Posterior cingulate gyrus (tissue), 11 donors: ENCODE measurements at places on chromosomes 2 and 18.

GRCh38 chr2:196149948-196150347, 21.4 kb downstream of the STK17B start:
- DNase-seq: no peak

- DNase-seq: no peak
These were observed 38.8 kb upstream of the SMAD7 start for GRCh38 chr18:48989304-48990303.

DNA sequence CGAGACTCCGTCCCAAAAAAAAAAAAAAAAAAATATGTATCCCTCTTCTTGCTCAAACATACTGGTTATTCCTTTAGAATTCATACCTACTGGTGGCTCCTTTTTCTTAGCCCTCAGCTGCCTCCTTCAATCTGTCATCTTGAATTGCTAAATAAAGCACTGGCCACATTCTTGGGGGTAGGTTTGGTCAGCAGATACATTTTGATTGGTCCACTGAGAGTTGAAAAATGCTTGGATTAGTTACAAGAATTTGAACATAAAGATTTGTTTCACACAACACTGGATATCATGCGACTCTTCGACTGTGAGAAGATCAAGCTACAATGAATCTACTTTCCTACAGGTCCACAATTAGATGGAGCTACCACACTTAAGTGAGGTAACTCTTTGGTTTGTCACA, 906.1 kb upstream of the SLC39A10 start:
- DNase-seq: no peak

DNA sequence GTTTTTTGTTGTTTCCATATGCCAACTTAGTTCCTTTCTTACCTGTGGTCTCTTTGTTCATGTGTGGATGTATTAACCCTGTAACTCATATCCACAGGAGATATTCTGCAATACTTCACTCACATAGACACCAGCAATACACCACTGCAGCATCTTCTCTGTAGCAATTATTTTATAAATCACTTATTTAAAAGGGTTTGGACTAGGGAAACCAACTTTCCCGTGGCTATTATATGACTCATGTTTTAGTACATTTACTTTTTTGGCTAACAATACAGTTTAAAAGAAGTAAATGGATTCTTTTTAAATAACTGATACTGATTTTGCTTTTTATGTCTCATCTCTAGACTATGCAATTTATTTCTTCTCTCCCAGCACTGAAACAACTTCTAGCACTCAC, 488.9 kb downstream of the MBD2 start:
- DNase-seq: no peak

- no peak for DNase-seq
These were observed 5.6 kb downstream of the PPP4R1 start for GRCh38 chr18:9608728-9609127.
